ENCODE measurements at places on chromosomes 6 and 20. TPM values are rescaled to one million over a fixed set of nuclear protein-coding genes. Genes with fewer than 3 reads are reported as not detected.

- no peak overlapping the region for H3K4me3 ChIP-seq
- no peaks in the 10 kb centered on the region for H3K36me3 ChIP-seq
- DNase-seq, result no peak
- H3K27ac ChIP-seq, result no peak overlapping the region
- H3K27me3 ChIP-seq, result no peaks in the 10 kb centered on the region
- H3K4me1 ChIP-seq, result no peaks in the 10 kb centered on the region
These were observed 15.9 kb upstream of the PCMTD2 start for GRCh38 chr20:64239449-64240242.

GRCh38 chr6:19752746-19753145 lies 84.4 kb upstream of the ID4 start:
- no peaks in the 10 kb centered on the region for H3K36me3 ChIP-seq
- no peak overlapping the region for H3K27ac ChIP-seq
- no peak overlapping the region for H3K4me3 ChIP-seq
- H3K4me1 ChIP-seq, result no peaks in the 10 kb centered on the region
- no peak for DNase-seq

DNA sequence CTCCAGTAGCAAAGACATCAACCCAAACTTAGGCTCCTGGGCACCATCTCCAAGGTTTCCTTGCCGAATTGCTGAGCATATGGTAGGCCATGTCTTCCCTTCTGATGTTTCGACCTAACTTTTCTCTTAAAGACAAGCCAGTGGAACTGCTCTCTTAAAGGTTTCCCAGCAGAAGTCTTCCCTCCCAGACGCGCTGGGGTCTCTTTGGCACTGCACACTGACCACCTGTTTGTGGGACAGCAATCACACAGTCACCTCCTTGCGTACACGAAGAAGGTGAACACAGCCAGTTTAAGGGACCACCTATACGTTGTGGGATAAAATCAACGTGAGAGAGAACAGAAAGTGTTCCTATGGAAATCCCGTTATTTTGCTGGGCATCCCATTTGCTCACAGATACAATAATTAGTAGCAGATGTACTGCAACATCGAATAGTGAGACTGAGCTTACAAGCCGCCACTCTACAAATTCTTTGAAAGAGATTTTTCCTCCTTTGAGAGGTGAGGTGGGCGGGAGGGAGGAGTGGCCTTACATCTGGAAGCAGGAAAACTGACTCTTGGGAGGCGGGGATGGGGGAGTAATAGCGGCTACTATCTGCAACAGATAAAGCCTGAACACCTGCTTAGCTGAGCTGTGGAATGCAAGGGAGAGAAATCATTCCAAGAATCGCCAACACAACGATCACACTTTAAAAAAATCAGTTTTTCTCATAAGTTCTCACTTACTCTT lies 9.9 kb downstream of the GRIK2 start:
- H3K4me1 ChIP-seq, result no peaks in the 10 kb centered on the region
- no peak for DNase-seq
- no peaks in the 10 kb centered on the region for H3K36me3 ChIP-seq
- H3K27ac ChIP-seq, result no peak overlapping the region

Gene FAXC
- total RNA-seq, result 1.0 TPM

DNA sequence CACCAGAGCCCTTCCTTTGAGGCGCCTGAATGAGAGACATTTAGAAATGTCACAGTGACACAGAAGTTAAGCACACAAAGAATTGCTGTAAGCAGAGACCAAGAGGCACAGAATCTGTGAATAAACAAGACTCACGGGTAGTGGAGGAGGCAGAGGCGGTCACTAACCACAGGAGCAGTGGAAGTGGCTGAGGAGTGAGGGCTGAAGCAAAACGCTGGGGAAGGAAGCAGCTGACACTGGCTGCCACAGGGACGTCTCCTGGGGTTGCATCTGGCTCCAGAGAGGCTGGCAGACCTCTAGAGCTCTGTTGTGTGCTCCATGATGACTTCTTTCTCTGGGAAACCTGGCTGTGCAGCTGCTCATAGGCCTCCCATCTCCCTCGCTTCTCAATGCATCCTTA lies 65.0 kb upstream of the SLC2A12 start:
- no peaks in the 10 kb centered on the region for H3K4me1 ChIP-seq
- H3K27me3 ChIP-seq, result no peaks in the 10 kb centered on the region
- no peaks in the 10 kb centered on the region for H3K36me3 ChIP-seq

All from body of pancreas (tissue), 4 donors.